Vein endothelial cell (primary cell): ENCODE measurements at places on chromosomes 13 and 19. TPM values are rescaled to one million over a fixed set of nuclear protein-coding genes. Genes with fewer than 3 reads are reported as not detected.

Gene PSG7
- not detected in 2 replicates for total RNA-seq

Gene GPR183
- 0.10 and 0.33 TPM in 2 replicates for total RNA-seq

Gene CXCL17
- total RNA-seq, result not detected in 2 replicates

Gene OR7G1
- total RNA-seq, result not detected in 2 replicates

Gene KIR3DL2
- not detected in 2 replicates for total RNA-seq

Gene FOSB
- total RNA-seq, result 0.48 and 0.65 TPM in 2 replicates

Gene PTPRS
- 28.8 and 58.5 TPM in 2 replicates for total RNA-seq

Gene GNG7
- total RNA-seq, result 0.48 and 0.98 TPM in 2 replicates

Gene CYP2A7
- not detected in 2 replicates for total RNA-seq

Gene CYP2F1
- not detected in 2 replicates for total RNA-seq

Gene PGLYRP1
- not detected in 2 replicates for total RNA-seq

Gene PRR36
- not detected in 2 replicates for total RNA-seq

Gene PSMC4
- 122 and 146 TPM in 2 replicates for total RNA-seq

Gene COLGALT1
- 138 and 149 TPM in 2 replicates for total RNA-seq

Gene ZNF524
- 11.9 and 13.7 TPM in 2 replicates for total RNA-seq

Gene FUT3
- total RNA-seq, result not detected in 2 replicates

Gene KLK8
- not detected in 2 replicates for total RNA-seq

Gene ZNF43
- total RNA-seq, result 14.7 and 16.8 TPM in 2 replicates

Gene SELENOV
- total RNA-seq, result not detected in 2 replicates

Gene POU2F2
- 1.3 and 1.5 TPM in 2 replicates for total RNA-seq

Gene RETN
- not detected in 2 replicates for total RNA-seq

Gene GARIN5A
- 0.19 TPM in 1 of 2 replicates, not detected in the other for total RNA-seq

Gene IGFL1
- total RNA-seq, result not detected in 2 replicates

Gene ZNF761
- total RNA-seq, result 8.8 and 10.4 TPM in 2 replicates

Gene SPRED3
- 7.0 and 9.1 TPM in 2 replicates for total RNA-seq

Gene ZNF443
- 4.6 and 5.2 TPM in 2 replicates for total RNA-seq

Gene CACNG8
- 0.29 and 0.33 TPM in 2 replicates for total RNA-seq

Gene ASPDH
- total RNA-seq, result not detected in 2 replicates

Gene UBE2L5
- not detected in 2 replicates for total RNA-seq

Gene CCNA1
- total RNA-seq, result 2.3 and 3.2 TPM in 2 replicates

Gene TMEM238
- total RNA-seq, result 0.33 TPM in 1 of 2 replicates, not detected in the other

Gene ARID3A
- total RNA-seq, result 8.2 and 14.5 TPM in 2 replicates

Gene CD33
- total RNA-seq, result not detected in 2 replicates

Gene CLDN10
- not detected in 2 replicates for total RNA-seq

Gene ZNF296
- total RNA-seq, result 0.33 and 0.48 TPM in 2 replicates

Gene ACP7
- total RNA-seq, result not detected in 2 replicates

Gene ANGPTL8
- total RNA-seq, result not detected in 2 replicates

Gene CLEC17A
- total RNA-seq, result not detected in 2 replicates

Gene ACTMAP
- 1.1 and 1.6 TPM in 2 replicates for total RNA-seq

Gene SUCLA2
- 26.1 and 36.5 TPM in 2 replicates for total RNA-seq
